Substantia nigra (tissue), 51 donors: ENCODE measurements at places on chromosomes 1 and 21.

GRCh38 chr1:100538913-100539835 lies 1.2 kb downstream of the GPR88 start:
- DNase-seq = no peak

- no peak for DNase-seq
Observed at GRCh38 chr1:75745276-75745675, 20.8 kb downstream of the ACADM start.

- DNase-seq = no peak
Observed at GRCh38 chr21:22192766-22193165, 1194.6 kb downstream of the NCAM2 start.

GRCh38 chr1:233081735-233082134 lies 131.3 kb downstream of the NTPCR start:
- DNase-seq = no peak

DNA sequence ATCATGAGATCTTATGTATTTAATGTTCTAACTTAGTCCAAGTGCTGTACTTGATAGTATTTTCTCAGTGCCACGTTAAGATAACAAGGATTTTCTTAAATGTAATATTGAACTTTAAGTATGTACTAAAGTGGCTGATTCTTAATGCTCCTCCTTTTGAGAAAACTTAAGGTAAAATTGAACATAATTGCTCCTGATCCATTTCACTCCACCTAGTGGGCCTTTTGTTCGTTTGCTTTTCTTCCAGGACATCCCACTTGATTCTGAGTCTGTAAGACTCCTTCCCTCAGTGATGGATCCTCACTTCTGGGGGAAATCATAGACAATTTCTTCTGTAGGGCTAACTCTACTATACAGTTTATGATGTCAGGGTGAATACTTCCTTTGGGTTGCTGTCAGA lies 173.1 kb downstream of the LMO4 start:
- DNase-seq = no peak

DNA sequence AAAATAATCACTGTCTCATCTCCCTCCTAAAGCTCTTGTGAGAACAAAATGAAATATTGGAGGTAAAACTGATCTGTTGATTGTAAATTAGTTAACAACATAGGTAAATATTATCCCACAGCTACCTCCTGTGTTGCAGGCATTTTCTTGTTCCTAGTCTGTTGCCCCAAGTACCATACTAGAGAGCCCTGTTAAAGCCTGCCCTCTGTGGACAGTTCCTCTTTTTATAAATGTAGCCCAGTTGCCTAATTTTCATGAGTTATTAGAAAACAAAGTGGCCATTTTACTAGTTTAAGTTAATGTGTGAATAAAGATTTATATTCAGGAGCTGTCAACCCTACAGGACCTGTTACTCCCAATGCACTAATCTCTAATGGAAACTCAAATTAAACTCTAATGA lies 180.0 kb upstream of the KCND3 start:
- no peak for DNase-seq

DNA sequence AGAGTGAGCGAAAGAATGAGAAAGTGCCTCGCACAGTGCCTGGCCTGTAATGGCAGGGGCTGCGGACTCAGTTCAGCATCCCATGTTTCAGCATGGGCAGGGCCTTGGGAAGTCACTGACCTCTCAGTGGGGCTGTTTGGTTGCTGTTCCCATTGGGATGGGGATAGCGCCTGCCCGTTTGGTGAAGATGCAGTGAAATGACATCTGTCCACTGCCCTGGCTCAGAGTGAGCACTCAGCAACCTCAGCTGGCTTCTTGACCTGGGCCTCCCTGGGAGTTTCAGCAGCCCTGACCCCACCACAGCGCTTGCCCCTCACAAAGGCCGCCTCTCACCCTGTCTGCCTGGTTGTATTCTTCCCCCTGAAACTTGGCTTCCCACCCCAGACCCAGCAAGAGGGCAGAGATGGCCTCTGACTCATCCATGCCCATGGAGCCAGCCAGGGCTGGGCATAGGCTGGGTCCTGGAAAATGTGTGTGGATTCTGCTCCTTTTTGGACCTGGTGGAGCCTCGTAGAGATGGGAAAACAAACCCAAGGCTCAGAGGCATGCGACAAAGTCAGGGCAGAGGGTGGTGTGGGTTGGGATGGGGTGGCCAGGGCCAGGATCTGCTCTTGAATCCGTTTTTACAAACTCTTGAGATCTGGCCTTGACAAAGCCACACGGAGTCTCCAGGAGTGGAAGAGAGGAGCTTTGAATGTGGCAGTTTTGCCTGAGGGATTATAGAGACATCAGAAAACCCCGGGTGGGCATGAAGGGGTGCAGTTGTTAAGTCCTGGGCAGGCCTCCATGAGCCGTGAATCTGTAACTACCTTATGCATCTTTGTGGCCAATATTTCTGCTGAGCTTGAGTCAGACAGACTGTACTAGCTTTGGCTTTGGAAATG lies 1.2 kb downstream of the XKR8 start:
- no peak for DNase-seq

DNA sequence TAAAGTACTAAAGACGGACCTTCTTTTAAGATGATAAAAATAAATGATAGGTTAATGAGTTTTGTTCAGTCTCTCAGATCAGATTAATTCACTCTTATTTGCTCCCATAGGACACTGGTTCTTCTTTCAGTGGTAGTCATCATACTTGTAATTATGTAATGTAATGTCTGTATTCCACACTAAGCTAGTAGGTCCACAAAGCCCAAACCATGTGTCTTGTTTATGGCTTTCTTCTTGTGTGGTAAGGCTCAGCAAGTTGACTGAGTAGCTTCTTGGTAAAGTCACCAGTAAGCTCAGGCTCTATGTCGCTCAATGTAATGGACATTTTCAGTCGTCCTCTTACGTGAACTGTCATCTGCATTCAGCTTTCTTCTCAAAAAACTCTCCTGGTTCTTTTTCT lies 2.5 kb downstream of the LYPLAL1 start:
- DNase-seq = no peak
